Sigmoid colon (tissue), 7 donors: ENCODE measurements at places on chromosomes 2 and 18. TPM values are rescaled to one million over a fixed set of nuclear protein-coding genes. Genes with fewer than 3 reads are reported as not detected.

Gene ZFP36L2
- 116 TPM for polyA plus RNA-seq

Gene GREB1L
- polyA plus RNA-seq, result not detected

Gene PCARE
- polyA plus RNA-seq, result not detected

Gene ATOH8
- polyA plus RNA-seq, result 9.4 TPM

Gene GLI2
- 0.23 TPM for polyA plus RNA-seq

DNA sequence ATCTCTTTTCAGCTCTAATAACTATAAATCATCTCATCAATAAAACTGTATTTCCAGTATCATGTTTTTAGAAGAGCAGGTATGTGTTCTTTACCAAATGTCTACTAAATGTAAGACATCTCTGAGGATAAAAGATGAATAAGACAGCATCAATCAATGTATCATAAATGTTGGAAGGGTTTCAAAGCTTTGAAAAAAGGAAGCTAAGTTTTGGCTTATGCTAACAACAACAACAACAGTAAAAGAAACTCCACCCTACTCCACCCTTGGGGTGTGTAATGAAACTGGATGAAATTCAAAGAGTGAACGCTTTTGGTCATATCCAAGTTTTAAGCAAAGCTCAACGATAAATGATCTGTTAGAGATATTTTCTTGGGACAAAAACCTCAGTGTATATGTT is 17.1 kb downstream of the PRKD3 start:
- no peak for DNase-seq

DNA sequence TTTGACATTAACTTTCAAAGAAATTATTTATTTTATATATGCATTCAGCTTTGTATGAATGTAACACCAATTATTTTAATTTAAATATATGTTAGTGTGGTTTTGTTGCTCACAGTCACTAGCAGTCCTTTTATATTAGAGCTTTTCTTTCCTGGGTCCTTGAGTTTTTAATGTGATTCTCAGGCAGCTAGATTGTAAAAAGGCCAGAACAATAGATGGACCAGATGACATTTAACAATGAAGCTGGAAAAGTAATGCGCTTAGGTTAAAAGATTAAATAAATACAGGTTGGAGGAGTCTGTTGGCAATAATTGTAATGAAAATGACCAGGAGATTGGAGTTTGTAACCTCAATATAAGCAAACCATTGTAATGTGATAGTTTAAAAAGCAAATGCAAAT is 171.1 kb downstream of the FTCDNL1 start:
- no peak for DNase-seq

- no peak for DNase-seq
Measured at GRCh38 chr2:216113572-216113971, 4.4 kb downstream of the XRCC5 start.
